CD4-positive, alpha-beta T cell treated with Interleukin-4 for 1 hour (primary cell): ENCODE measurements at places on chromosomes 1 and 21.
A peak's percentile ranks its signal among the peaks of the same experiment; 100 is the strongest.

DNA sequence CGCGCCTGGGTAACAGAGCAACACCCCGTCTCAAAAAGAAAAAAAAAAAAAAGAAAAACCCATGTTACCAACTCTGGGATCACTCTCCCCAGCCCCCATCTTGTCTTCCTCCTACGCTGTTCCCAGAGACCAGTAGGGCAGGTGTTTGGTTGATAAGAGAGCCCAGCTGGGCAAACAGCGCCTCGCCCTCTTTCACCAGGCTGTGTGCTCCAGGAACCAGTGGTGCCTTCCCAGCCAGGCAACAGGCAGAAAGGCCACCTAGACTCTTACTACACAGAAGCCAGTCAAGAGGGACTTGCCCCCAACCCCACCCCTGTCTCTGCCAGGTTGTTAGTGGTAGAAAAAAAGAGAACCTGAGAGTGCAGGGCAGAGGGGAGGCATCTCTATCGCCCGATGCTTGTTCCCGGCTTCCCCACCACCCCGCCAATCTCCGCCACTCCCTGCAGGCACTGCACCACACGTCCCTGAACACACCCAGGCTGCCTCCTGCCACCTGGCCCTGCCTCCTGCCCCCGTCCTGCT lies 14.0 kb upstream of the CTRC start:
- no peak for DNase-seq

- no peak for DNase-seq
These were observed 279.4 kb downstream of the PTGER3 start for GRCh38 chr1:70768216-70768615.

- no peak for DNase-seq
These were observed 275.5 kb upstream of the FMN2 start for GRCh38 chr1:239816081-239816782.

DNA sequence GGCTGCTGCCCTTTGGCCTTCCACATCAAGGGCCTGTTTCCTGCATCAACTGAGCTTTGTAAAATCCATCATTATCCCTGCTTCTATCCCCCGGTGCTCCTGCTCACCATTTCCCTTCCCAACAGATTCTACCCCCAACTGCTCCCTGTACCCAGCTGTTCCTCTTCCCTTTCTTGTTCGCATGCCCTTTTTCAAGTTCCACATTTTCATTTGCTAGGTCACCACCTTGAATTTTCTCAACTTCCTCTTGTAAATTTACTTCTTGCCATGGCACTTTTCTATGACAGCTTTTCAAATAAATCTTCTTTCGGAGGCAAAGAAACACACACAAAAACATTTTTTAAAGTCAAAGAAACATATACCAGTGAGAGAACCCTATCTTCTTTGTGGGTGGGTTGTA lies 330.5 kb upstream of the ADGRL2 start:
- no peak for DNase-seq

DNA sequence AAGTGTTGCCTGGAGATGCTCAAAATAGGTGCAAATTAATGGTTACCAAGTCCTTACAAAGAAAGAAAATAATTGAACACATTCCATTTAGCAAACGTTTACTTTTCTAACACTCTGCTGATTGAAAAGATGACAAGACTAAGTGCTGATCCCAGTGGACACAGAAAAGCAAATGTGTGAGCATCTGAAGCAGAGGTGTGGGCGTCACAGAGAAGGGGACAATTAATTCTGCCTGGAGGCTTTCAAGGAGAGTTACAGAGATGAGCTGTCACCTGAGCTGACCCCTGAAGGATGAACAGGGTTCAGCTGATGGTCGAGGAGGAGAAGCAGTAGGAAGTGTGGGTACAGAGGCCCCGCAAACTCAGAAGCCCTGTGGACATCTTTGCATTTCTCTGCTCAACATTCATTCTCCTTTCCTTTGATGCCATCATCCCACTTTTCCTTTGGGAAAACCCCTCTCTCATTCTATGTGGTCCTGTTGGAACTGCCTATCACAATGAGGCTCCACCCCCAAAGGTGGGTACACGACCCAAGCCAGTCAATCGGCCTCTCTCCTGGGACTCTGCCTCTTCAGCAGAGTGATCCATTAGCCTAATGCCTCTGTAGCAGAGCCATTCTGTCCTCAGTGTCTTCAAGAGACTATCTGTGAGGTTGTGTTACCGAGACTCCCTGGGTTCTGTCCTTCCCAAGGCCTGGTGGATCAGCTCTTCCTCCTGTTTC lies 17.2 kb upstream of the PLA2G2E start:
- DNase-seq, result no peak

DNA sequence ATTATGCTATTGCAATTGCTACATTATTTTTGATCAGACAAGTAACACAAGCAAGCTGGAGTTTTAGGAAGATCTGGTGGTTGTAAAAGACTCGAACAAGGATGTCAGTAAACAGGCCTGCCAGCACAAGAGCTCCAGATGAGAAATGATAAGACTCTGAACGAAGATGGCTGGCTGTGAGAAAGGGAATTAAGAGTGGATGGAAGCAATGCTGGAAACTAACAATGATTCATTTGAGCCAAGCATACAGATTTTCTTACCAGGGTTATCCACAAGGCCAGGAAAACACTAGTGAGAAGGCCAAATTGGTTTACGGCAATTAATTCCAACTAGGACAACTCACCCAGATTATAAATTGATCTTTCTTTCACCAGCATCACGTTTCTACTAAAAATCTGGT lies 54.2 kb downstream of the NRIP1 start:
- DNase-seq, result no peak

DNA sequence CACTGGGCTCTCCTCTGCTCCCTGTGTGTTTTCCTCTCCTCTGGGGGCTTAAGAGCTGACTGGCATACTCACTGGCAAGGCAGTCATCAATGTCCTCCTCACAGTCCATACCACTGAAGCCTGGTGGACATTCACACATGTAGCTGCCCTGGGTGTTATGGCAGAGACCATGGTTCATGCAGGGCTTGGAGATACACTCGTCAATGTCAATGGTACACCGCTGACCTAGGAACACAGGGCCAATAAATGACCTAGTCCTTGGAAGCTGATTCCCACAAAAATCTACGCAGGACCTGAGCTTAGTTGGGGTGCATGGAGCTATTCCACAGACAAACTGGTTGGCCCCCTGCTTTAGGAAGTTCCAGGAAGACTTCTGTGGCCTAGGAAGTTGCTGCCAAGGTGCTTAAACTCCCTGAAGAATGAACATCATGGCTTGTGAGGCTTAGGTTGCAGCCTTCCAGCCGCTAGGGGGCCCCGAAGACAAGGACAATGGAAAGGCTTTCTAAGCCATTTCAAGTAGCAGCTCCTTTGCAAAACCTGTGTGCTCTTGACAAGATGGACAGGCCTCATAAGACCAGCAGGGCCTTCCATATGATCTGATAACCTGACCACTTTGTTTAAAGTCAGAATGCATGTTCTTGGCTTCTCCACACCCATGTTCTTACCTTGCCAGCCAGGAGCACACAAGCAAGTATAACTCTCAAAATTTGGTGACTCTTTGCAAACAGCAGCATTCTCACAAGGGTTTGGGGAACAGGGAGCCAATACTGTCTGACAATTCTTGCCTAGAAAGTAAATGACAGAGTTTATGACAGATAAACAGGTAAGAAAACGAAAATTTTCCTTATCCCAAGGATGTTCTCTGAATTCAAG lies 52.3 kb upstream of the ADAM30 start:
- peak; percentile 64 for DNase-seq

DNA sequence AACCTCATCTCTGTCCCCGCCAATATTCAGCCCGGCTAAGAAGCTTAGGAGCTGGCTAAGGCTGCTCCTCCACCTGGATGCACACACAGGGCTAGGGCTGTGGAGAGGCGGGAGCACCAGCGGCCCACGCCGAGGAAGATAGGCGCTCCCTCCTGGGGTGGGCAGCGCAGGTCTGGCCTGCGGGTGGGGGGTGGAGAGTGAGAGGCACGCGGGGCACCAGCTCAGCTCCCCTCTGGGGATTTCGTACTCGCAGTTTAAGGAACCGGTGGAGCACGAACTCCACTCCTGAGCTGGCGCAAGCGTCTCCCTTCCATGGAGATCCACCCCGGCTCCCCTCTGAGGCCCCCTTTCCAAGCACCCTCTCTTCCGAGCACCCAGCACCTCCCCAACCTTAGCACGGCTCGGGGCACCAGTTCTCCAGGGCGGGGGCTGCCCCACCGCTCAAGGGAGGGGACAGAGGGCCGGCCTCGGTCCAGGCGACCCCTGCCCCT lies 433 bp upstream of the KAZN start:
- DNase-seq, result no peak

DNA sequence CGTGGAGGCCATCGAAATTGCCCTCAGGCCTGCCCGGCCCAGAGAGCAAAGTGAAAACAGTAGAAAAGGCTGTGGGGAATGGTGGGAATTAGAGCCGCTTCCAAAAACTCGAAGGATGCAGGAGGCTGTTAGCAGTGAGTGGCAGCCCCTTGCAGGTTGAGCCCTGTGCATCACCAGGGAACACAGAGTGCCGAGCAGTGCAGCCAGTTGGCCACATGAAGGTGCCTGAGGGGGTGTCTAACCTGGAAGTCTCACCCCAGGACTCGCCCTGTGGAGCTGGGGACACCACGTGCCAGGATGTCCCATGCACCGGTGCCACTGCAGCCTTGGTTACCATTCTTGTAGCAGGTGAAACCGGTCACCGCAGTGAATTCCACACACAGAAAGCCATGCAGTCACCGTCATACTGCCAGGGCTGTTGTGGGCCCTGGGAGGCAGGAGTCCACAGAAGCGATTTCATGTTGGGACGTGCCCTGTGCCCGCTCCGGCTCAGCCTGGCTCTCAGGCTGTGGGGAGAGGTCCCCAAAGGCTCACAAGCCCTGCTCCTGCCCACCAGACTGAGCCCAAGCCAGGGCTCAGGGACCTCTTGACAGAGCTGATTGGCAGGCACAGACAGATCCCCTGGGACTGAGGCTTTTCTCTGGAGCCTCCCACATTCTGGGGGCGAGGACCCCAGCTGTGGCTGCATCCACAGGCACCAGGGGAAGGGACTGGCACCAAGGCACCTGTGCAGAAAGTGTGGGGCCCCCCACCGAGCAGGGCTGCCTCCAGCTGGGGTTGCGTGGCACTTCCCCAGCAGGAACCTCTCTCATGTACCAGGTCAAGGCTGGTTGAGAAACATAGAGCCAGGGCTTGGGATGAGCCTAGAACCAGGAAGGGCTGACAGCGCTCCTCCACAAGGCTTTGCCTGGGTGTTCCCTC lies 16.7 kb upstream of the ACTRT2 start:
- DNase-seq, result no peak

GRCh38 chr1:55478742-55479141 lies 263.6 kb upstream of the USP24 start:
- no peak for DNase-seq

- no peak for DNase-seq
These were observed 170.2 kb downstream of the RUNX1 start for GRCh38 chr21:34878940-34879339.

DNA sequence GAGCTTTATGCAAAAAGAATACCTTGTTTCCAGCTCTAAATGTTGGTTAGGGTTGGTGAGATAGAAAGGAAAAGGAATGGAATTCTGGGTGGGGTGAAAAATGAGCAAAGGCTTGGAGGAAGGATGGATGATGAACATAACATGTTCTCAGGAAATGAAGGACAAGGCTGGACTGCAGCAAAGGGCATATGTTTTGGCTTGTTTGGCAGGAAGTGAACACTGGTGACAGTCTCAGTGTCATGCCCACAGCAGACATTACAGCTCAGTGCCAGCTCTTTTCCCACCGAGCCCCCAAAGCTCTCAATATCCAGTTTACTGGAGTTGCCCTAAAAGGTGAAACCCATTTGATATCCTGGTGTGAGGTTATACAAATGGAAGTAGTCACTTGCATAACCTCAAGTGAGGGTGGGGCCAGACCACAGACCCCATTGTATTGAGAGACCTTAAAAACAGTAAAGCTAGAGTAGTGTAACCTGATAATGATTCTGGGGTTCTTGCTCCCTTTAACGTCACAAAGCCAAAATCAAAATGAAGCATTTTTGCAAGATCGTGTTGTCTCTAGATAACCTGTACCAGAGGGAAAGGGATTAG lies 270.6 kb downstream of the NFIA start:
- DNase-seq, result no peak

DNA sequence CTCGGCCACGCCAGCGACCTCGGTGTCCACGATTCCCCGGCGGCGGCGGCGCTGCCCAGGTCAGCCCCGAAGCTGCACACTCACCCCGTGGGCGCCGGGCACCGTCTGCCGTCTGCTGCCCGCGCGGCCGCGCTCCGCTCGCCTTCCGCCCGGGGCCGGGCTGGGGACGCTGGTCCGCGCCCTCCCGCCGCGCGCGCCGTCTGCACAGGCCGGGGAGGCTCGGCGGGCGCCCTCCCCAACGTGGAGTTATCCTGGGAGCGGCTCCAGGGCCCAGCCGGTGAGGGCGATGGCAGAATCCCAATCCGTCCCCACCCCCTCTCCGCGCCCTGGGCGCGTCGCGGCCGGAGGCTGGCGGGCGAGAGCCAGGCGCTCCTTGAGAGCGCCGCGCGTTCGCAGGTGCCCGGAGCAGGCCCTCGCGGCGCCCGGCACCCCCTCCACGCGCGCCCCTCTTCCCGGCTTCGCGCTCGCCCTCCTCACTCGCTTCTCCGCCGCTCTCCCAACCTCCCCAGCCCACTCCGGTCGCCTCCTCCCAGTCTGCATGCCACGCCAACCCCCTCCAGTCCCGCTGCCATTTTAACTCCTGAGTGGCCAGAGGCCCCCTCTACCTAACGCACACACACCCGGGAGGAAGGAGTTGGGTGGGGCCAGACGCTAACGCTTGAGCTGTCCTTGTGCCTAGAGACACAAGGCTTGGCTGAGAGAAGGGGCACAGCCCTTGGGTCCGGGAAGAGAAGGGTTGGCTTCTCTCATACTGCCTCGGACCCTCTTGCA lies at the start of gene LRRN2:
Gene LRRN2 (minus strand): TSS at position 503 of the 771 bp plus-strand sequence. CDS start 65,746 bp downstream, outside the sequence.
- DNase-seq, result no peak

- no peak for DNase-seq
These were observed 64.1 kb upstream of the WDR26 start for GRCh38 chr1:224498574-224499170.

GRCh38 chr1:18794051-18794450 lies 65.4 kb downstream of the TAS1R2 start:
- DNase-seq, result no peak

DNA sequence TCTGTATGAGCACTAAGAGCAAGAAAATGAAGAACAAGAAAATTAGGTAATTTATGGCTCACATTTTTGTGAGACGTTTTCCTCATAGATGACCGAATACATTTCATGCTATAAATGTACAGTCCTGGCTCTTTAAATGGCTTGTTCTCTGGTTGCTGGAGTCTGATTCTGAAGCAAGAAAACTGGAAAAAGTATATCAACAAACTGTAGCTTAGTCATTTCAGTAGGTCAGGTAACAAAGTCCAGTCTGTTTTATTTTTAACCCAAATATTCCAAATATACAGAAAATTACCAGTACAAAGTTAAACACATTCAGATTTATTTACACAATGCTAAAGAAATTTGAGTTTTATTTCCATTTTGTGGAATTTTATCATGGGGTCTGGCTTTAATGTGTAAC lies 2.5 kb upstream of the MYBPHL start:
- no peak for DNase-seq

- no peak for DNase-seq
These were observed 134.9 kb upstream of the ETS2 start for GRCh38 chr21:38670861-38671260.
